Thymus (tissue), 14 donors: ENCODE measurements at places on chromosomes 16 and 17. TPM values are rescaled to one million over a fixed set of nuclear protein-coding genes. Genes with fewer than 3 reads are reported as not detected.

DNA sequence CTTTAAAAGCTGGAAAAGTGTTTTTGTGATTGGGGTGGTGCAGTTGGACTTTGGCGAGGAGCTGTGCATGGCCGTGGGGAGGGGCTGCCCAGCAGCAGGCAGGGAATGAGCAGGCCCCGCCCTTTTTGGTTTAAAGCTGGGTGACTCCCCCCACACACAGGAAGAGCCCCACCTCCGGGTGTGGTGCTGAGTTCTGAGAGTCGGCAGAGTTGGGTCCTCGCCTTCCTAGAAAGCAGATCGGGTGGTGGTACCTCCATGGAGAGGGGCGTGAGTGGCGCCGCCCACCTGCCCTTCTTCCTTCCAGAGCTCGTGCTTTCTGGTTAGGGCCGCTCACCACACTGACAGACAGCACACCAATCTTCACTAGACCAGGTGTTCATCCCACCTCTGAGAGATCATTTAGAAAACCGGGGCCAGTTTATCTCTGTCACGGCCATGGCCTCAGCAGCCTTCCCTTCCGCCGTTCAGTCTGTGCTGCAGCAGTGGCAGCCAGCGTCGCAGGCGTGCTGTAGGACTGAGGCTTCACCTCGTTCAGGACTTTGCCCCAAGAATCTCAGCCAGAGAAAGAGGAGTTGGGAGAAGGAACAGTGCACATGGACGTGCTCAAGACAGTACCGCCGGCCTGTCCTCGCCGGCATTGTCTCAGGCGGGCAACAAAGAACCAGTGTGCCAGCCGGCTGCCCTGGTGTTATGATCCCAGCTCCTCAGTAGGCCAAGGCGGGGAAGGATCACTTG is 144.0 kb upstream of the CHMP6 start:
- no peak overlapping the region for H3K27ac ChIP-seq
- H3K27me3 ChIP-seq = no peaks in the 10 kb centered on the region
- H3K4me1 ChIP-seq = peaks cover 46% of the 10 kb centered on the region
- no peak overlapping the region for H3K4me3 ChIP-seq

DNA sequence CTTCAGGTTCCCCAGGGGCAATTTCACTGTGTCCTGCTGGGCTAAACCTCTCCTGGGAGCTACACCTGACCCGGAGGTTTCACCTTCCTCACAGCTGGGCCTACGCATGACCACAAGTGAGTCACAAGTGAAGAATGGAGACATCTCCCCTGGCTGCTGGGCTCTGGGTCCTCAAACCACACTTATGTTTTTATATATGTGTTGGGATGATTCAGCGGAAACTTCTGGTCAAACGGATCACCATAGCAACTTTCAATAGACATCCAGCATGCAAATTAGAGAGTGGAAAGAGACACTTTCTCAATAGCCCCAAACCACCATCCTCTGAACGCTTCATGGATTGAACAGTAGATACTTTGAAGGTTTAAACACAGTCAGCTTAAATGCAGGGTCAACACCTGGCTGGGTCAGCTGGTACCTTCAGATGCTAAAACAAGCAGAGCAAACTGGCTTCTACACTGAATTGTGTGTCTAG is 28.0 kb upstream of the MAF start:
- no peak for DNase-seq
- H3K4me1 ChIP-seq = no peaks in the 10 kb centered on the region
- no peak overlapping the region for H3K27ac ChIP-seq
- no peaks in the 10 kb centered on the region for H3K27me3 ChIP-seq
- H3K36me3 ChIP-seq = no peaks in the 10 kb centered on the region
- H3K4me3 ChIP-seq = no peak overlapping the region

GRCh38 chr16:9094011-9094846 is 2.8 kb downstream of the HAPSTR1 start:
- DNase-seq = no peak
- H3K4me1 ChIP-seq = peaks cover 30% of the 10 kb centered on the region
- peaks cover 35% of the 10 kb centered on the region for H3K36me3 ChIP-seq
- no peak overlapping the region for H3K27ac ChIP-seq
- H3K27me3 ChIP-seq = peaks cover 5% of the 10 kb centered on the region

DNA sequence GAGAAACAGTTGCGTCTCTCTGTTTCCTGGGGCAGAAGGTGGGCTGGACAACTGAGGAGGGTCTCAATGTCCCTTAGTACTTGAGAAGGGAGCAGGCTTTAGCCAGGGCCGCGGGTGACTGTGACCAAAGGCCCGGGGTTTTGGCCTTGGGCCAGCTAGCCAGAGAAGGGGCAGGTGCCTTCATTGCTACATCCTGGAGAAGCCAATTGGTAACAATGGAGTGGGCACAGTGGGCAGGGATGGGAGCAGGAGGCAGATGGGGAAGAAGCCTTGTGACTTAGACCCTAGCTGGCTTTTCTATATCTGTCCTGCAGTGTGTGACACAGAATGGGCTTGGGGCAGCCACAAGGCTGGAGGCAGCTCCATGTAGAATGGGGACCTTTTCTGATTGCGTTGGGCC is 46.0 kb downstream of the CLEC16A start:
- no peaks in the 10 kb centered on the region for H3K27me3 ChIP-seq
- peaks cover 14% of the 10 kb centered on the region for H3K36me3 ChIP-seq
- H3K4me3 ChIP-seq = no peak overlapping the region

DNA sequence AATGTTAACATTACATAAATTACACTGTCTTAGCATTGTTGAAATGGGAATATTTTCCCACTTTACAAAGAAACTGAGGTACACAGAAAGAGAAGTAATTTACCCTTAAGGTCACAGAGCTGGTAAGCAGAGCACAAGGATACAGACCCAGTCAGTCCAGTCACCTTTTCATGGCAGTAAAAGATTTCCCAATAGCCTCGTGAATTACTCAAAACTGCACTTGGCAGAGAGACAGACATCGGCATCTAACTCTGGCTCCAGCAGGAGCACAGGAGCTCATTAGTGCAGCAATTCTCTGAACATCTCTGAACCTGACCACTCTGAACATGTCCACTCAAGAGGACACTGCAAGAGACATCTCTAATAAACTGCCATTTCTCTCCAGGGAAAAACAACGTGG is 3.1 kb downstream of the TEX2 start:
- no peak overlapping the region for H3K4me3 ChIP-seq
- H3K36me3 ChIP-seq = no peaks in the 10 kb centered on the region
- peaks cover 33% of the 10 kb centered on the region for H3K4me1 ChIP-seq
- no peak for DNase-seq
- no peaks in the 10 kb centered on the region for H3K27me3 ChIP-seq
- no peak overlapping the region for H3K27ac ChIP-seq

GRCh38 chr17:29560316-29560715 is 6.5 kb downstream of the ABHD15 start:
- DNase-seq = no peak
- peaks cover 18% of the 10 kb centered on the region for H3K4me1 ChIP-seq
- no peaks in the 10 kb centered on the region for H3K36me3 ChIP-seq
- H3K27ac ChIP-seq = no peak overlapping the region

GRCh38 chr17:38697061-38697820 is 7.8 kb upstream of the MLLT6 start:
- H3K4me3 ChIP-seq = no peak overlapping the region
- H3K36me3 ChIP-seq = no peaks in the 10 kb centered on the region
- no peak for DNase-seq
- H3K27ac ChIP-seq = no peak overlapping the region
- no peaks in the 10 kb centered on the region for H3K27me3 ChIP-seq
- H3K4me1 ChIP-seq = no peaks in the 10 kb centered on the region

MGAT5B gene
- 0.09 TPM for total RNA-seq
